Stimulated activated CD4-positive, alpha-beta T cell treated with anti-CD3 and anti-CD28 coated beads, TNF-alpha, amount 100 ng/mL, for 4 hours (primary cell): ENCODE measurements at places on chromosomes 2 and 18.

- no peak for DNase-seq
Observed at GRCh38 chr2:109279243-109279860, 150.3 kb downstream of the SH3RF3 start.

GRCh38 chr18:78996741-78997490 is 17.3 kb downstream of the SALL3 start:
- DNase-seq: no peak

- DNase-seq: no peak
Observed at GRCh38 chr18:2444201-2444875, 127.0 kb downstream of the METTL4 start.

- DNase-seq: peak; percentile 13
Observed at GRCh38 chr2:64019083-64019974, at the start of gene VPS54. VPS54 (minus strand) TSS chr2:64019428; CDS start chr2:63983999, 35,429 bp downstream.

- DNase-seq: no peak
Observed at GRCh38 chr2:43452318-43452731, 143.5 kb downstream of the THADA start.
